ENCODE measurements at places on chromosomes 2 and 18.

- no peak for DNase-seq
These were observed 978.5 kb upstream of the LRRTM1 start for GRCh38 chr2:81283081-81283480.

- DNase-seq, result no peak
These were observed 2.0 kb upstream of the HK2 start for GRCh38 chr2:74831693-74832530.

GRCh38 chr2:3108710-3109702 is 268.6 kb downstream of the EIPR1 start:
- DNase-seq, result no peak

DNA sequence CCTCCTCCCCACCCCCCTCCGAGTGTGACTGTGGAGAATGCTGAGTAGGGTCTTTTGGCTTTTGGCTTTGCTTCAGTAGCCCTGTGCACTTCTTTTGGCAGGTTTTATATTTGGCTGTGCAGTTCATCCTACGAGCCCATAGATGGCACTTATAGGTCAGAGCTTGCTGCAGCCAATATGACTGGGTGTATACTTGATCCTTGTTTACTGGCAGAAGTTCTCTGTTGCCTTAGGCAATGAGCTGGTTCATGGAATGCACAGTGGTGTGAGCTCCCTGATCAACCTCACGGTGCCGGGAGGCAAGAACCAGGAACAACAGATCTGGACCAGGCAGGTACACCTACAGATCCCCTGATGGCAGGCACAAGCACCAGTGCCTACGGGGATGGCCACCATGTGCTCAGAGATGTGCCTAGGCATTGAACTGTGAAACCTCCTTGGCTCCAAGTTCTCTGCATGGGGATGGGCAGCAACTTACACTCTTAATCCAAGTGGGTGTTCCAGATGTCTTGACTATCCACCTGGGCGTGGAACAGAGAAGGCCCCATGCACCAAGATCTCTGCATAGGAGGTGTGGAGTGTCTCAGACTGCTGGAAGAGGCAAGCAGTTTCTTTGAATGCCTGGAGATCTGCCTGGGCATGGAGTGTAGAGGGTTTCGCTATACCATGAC is 190.4 kb downstream of the KIAA1328 start:
- peak; percentile 91 for DNase-seq

DNA sequence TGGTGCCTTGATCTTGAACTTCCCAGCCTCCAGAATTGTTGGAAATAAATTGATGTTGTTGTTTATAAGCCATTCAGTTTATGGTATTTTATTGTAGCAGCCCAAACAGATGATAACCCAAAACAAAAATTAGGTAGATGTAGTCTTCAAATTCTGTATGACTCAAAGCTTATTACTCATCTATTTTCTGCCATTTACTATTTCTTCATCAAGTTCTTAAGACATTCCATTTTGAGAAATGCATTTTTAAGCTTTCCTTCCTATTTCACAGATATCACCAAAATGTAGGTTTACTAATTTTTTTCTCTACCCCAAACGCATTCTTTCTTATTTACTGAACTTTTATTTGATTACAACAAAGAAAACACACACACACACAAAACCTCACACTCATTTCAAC is 148.2 kb downstream of the RND3 start:
- no peak for DNase-seq

GRCh38 chr2:55430211-55430975 is 10.7 kb upstream of the CCDC88A start:
- peak; percentile 72 for DNase-seq

DNA sequence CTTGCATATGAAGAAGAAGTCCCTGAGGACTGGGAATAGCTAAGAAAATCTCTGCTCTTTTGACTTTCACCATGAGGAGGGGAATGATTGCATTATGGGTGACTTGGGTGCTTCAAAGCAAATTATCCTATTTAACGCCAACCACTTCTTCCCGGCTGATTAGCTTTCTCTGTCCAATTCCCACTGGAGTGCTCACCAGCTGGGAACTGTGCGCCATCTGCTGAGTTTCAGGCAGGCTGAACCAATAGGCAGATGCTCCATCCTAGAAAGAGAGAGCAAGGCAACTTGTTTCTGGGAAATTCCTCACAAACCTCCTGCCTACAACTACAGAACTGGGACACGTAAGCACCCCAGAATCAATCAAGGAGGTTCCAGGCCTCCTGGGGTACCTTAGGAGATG is 49.4 kb downstream of the POLE4 start:
- DNase-seq, result peak; percentile 3

DNA sequence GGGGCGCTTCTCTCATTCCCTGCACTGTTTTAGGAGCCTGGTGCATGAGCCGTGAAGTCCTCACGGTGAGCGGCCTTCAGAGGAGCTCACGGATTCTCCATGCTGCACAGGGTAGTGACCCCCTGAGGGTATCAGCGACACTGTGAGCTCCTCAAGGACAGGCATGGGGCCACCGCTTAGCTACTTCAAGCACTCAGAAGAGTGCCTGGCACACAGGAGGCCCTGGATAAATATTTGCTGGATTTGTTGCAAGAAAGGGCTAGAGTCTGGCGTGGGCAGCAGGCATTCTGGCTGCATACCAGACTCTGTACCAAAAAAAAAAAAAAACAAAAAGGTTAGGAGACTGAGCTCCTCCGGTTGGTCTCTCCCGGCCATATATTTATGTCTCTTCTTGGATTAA is 5.7 kb upstream of the MBP start:
- no peak for DNase-seq

GRCh38 chr2:102618452-102619413 is 620 bp upstream of the SLC9A2 start:
- DNase-seq, result no peak

DNA sequence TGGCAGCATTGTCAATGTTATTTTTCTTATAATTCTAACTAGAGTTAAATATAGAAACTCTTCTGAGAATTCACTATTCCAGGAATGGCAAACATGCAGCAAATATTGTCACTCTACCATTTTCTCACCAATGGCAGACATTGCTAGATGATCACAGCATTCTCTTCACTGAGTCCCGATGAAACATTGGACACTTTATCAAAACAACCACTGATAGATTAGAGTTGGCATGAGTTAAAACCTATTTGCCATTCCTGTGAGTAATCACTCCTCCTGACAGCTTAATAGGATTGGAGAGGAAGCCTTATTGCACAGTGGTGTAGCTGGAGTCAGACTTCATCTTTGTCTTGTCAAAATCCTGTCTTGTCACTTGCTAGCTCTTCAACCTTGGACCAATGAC is 163.9 kb upstream of the THUMPD2 start:
- no peak for DNase-seq

DNA sequence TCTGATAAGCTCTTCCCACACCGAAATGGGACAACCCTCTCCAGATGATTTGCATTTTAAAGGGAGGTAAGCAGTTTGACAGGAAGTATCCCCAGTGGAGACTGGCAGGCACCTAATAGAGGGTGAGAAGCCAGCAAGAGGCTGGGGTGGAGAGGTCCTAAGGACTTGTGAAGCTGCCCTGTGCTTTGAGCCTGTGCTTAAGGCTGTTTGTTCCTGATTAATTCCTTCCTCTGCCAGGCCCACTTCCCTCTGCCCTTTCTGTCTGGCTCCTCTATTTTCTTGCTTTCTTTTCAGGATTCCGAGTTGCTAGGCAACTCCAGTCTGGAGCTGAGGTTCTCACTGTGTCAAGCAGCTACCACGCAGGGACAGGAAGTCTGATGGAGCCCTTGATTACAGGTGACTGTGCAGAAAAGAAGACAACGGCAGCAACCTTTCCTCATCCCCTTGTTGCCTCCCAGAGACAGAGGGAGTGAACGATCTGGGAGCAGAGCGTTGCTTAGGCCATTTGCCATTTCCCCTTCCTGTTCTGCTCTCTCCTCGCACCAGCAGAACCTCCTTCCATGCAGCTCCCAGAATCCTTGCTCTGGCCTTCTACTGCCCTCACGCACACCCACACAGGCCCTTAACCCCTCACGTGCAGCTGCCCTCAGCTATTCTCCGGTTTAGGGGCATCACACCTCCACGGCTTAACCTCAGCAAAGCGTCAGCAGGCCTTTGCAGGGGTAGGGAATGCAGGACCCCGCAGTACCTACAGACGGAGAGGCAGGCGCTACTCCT is 103.6 kb upstream of the CELF4 start:
- peak; percentile 95 for DNase-seq

- DNase-seq, result no peak
These were observed 24.3 kb upstream of the PSME4 start for GRCh38 chr2:53994818-53995808.

- DNase-seq, result no peak
These were observed 65.0 kb downstream of the EPB41L5 start for GRCh38 chr2:120077896-120078295.

DNA sequence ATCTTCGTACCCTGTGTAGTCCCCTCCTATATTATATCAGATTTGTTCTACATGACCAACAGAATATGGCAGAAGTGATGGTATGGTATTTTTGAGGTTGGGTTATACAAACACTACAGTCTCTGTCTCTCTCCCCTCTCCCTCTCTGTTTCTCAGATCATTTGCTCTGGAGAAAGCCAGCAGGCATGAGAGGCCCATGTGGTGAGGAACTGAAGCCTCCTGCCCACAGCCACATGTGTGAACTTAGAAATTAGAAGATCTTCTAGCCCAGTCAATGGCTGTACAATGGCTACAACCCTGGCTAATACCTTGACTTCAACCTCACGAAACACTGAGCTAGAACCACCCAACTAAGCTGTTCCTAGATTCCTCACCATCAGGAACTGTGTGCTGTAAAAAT is 250.6 kb downstream of the SMAD2 start:
- DNase-seq, result no peak

- DNase-seq, result no peak
These were observed 683.1 kb upstream of the ACVR2A start for GRCh38 chr2:147161746-147162145.

DNA sequence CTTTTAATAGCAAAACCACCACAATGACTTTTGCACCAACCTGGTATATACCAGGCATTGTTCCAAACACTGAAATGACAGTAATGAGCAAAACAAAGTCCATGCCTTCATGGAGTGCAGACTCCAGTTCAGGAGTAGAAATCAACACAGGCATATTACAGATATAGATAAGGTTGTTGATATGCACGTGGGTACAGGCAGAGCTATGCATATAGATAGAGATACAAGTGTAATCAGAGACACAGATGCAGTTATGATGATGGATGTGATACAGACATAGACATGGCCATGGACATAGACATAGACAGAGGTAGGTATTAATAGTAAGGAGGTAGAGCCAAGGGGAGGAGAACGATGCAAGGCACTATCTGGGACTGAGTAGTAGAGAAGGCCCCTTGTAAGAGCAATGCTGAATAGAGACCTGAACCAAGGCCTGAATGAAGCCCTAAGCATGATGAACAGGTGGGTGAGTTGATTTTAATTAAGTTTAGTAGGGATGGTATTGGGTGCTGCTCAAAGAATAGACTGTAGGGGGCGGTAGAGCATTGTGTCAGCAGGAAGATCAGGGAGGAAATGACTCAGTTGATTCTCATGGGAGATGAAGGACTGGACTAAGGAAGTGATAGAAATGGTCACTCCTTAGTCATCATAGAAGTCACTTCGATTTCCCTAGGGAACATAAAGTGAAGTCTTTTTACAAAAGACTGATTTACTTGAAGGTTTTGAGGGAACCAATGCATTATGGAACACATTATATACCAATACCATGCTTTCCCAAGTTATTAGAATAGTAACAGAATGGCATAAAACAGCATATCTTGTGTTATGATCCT is 39.4 kb downstream of the CMPK2 start:
- peak; percentile 59 for DNase-seq

GRCh38 chr2:182977463-182977862 is 60.8 kb downstream of the NCKAP1 start:
- DNase-seq, result no peak

DNA sequence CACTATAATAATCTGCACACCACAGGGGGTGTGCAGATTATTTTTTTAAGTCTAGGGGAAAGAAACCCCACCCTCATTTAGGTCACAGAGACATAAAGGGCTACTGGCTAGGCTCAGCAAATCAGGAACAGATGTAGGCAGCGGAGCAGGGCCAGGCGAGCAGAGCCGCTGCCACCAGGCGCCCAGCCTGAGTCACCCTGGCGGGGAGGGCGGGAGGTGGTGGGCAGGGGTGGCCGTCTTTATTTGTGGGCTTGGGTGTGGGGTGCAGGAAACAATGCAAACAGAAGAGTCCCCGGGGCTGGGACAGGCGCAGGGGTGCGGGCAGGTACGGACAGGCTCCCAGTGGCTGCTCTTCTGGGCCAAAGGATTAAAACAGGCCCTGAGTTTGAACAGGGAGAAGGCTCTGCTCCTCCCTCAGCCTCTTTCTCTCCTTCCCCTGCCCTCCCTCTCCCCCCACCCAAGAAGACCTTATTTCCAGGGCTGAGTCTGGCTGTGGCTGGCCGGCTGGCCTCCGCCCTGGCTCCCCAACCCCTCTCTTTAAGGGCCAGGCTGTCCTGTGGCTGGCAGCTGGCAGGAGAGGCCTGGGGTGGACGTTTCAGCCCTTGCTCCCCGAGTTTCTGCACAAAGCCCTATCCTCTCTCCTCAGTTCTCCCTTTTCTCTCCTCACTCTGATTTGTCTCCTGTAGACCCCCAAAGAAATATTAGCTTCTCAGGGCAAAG is 142.9 kb upstream of the SMAD2 start:
- peak; percentile 92 for DNase-seq

- DNase-seq, result no peak
These were observed 99.3 kb downstream of the BIN1 start for GRCh38 chr2:127007652-127008051.

- DNase-seq, result no peak
These were observed 23.6 kb upstream of the ID2 start for GRCh38 chr2:8658064-8658862.

DNA sequence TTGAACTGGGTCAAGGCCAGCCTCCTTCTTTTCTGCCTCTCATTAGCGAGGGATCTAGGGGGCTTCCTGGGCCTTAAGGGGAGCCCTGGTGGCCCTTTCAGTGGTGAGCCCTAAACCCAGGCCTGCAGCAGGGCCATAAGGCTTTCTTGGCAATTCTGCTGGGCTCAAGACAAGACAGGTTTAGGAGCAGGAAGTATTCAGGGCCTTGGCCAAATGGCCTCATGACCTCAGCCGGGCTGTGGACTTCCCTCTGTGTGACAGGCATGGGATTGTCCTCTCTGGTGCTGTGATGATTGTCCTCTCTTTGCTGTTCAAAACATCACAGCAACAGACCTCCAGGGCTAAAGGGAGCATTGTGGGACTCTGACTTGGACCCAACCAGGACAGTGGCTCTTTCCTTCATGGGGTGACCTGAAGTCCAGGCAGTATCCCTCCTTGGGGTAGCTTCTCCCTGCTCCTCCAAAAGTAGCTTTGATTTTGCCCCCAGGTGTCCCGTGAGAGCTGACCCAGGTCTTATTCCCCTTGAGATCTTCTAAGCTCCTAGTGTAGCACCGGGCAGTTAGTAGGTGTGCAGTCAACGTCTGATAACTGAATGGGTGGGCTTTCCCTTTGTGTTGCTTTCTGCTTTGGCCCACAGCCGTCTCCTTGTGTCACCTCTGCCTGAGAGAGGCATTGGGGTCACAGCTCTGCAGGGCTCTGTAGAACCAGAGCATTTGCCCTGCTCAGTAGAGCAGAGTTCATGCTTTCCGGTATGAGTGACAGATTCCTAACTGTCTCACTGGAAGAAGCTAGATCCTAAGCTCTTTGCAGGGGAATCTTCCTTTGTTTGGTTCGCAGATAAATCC is 14.7 kb downstream of the FOSL2 start:
- no peak for DNase-seq

All from NCI-H69 (cell line).